ENCODE measurements at places on chromosomes 4 and X.

DNA sequence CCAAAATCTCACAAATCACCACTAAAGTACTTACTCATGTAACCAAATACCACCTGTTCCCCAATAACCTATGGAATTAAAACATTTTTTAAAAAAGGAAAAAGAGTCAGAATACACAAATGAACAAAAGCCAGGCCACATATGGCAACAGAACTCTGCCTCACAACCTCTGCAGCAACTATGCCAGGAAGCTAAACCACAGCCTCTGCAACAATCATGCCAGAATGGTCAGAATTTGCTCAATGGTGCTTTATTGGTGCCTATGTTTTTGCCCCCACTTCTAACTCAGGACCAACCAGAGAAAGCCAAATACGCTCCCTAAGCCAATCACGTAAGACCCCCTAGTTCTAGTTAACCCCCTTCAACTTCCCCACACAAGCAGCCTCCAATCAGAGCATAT lies 69.6 kb downstream of the HOPX start:
- DNase-seq = no peak

GRCh38 chr4:174999407-174999806 lies 81.2 kb downstream of the ADAM29 start:
- DNase-seq = no peak

DNA sequence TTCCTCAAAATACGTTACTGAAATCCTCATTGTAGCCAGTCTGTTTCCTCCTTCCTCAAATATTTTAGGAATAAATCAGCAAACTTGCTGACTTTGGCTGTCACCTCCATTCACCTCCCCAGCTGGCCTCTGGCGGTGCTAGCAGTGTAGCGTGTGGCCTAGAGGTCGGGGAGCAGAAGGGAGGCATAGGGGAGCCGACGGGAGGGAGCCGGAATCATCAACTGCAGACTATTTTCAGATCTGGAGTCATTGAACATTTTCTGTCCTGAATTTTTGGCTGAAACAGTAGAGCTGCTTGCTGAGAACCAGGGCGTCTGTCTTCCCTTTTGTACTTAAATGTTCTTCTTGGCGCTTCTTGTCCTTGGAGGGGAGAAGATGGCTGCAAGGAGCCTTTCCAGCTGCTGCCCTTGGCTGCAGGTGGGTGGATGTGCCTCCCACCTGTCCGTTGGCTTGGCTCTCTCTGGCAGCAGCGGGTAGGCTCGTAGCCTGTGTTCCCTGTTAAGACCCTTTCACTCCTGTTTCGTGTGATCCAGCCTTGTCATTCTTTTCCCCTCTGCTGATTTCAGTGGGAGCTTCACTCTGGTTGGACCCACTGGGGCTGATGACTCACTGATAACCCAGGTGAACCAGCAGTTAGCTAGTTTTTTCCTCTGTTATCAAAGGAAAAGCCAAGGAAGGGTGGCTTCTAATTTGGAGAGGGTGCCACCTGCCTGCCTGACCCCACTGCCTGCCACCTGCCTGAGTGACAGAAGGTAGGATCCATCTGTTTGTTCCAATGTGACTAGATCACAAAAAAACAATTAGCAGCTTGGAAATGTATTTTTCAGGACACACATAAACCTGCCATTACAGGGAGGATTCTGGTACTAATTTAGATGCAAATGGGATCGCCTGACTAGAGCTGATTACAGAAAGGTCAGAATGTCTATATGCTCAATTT lies 135.9 kb downstream of the GATB start:
- no peak for DNase-seq

GRCh38 chr4:16677001-16677944 lies 221.2 kb downstream of the LDB2 start:
- DNase-seq = no peak

GRCh38 chrX:66919280-66919832 lies 280.5 kb upstream of the EDA2R start:
- no peak for DNase-seq

GRCh38 chr4:89324671-89325070 lies 17.1 kb upstream of the GPRIN3 start:
- DNase-seq = no peak

DNA sequence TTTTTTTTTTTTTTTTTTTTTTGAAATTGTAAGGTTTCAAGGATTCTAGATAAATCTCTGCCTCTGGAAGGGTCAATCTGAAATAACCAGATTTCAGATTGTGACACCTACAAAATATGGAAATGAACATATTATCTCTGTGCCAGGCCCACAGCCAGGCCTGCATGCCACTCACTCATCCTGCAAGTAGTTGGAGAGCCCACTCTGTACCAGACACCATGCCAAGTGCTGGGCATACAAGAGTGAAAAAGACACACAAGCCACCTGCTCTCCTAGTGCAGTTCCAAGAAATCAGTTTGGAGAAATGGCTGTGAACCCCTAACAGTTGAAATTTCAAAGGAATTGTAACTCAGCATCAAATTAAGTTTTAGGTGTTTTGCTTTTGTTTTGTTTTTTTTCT lies 145.9 kb upstream of the NOCT start:
- DNase-seq = no peak

DNA sequence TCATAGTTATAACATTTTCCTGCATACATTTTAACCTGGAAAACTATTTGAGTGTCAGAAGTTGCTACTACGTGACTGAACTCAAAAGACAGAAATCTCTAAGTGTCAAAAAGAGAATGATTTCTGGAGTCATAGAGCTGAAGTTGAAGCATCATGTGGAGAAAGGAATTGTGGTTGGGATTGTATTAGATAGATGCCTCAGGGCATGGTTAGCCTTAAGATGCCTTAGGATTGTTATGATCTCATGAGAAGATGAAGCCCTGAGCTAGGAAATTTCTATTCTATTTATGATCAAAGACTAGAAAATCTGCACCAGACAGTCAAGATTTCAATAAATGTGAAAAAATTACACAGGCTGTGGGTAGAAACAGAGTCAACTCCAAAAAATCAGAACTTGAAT lies 20.2 kb downstream of the EPGN start:
- no peak for DNase-seq

DNA sequence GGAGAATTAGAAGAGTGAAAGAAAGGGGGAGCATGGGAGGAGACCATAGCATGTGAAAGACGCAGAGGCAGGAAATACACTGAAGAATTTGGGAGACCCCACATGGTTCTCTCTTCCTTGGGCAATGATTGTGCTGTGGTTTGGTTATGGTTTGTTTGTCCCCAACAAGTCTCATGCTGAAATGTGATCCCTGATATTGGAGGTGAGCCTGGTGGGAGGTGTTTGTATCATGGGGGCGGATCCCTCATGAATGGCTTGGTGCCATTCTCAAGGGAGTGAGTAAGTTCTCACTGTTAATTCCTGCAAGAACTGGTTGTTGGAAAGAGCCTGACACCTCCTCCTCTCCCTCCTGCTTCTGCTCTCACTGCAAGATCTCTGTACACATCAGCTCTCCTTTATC lies 78.6 kb upstream of the RAI2 start:
- no peak for DNase-seq

GRCh38 chr4:140326395-140326993 lies 47.0 kb upstream of the SCOC start:
- DNase-seq = no peak

GRCh38 chr4:114527637-114528036 lies 71.0 kb upstream of the UGT8 start:
- DNase-seq = no peak

DNA sequence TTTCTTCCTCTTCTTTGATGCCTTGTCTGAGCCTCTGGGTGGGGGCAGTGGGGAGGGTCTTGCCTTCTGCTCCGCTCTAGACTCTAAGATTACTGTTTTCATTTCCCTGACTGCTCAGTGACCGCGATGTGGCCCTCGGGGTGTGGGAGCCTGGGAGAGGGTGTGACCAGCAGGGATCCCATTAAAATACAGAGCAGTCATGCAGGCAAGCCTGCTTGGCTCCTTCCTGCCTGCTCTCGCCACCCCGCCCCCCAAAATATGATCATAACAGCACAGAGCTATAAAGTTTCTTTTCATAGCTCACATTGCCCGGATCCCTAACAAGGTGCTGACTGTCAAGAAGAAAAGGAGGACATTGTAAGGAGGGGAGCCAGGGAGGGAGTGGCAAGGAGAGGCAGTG lies 332.9 kb downstream of the RAB28 start:
- DNase-seq = no peak

DNA sequence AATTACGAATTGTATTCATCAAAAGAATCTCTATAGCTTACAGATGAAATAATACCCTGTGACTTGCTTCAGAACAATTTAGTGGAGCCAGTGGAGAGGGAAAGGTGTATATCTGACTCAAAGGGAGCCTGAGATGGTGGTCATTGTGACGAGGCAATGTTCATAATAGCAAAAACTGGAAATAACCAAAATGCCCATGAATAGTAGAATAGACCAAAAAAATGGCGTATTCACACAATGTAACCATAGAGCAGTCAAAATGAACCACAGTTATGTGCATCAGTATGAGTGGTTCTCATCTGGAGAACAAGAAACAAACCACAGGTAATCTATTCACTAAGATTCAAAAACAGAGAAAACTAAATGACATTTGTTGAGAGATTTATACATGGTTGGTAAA lies 125.3 kb upstream of the CLNK start:
- DNase-seq = no peak

DNA sequence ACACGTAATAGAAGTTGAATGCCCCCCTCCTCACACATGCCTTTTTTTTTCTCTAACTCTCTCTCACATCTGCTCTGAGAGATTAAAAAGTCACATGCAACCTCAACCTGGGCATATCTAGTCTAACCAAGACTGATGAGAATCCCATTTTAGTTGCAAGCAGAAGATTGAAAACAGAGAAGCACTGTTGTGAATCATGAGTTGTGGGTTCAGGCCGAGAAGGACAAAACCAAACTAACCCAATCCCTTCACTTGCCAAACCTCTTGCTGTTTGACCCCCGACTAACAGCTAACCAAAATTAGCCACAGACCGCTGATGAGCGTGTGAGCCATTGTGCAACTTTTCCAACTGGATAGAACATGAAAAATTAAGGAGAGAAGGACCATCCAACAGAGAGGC lies 31.8 kb downstream of the CXCL1 start:
- DNase-seq = no peak

- no peak for DNase-seq
Observed at GRCh38 chrX:42821803-42822443, 44.0 kb upstream of the PPP1R2C start.

- no peak for DNase-seq
Observed at GRCh38 chr4:122842392-122842791, 15.8 kb downstream of the FGF2 start.

- no peak for DNase-seq
Observed at GRCh38 chr4:78971776-78972175, 32.5 kb upstream of the PAQR3 start.

- no peak for DNase-seq
Observed at GRCh38 chrX:427812-428725, 41.4 kb upstream of the PPP2R3B start.

DNA sequence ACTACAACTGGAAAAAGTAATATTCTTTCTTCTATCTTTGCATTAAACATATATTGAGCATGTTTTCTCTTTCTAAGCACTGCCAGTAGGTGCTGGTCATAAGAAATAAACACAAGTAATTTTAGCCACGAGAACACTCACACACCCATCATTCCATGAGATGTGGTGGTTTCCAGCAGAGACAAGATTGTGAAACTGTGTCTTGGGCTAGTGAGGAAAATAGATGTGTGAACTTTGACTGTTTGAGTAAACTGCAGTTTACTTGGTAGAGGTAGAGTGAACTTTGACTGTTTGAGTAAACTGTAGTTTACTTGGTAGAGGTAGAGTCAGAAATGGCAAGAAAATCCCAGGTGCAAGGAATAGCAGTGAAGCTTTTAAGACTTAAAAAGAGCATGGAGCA lies 300.9 kb upstream of the HS3ST1 start:
- no peak for DNase-seq

DNA sequence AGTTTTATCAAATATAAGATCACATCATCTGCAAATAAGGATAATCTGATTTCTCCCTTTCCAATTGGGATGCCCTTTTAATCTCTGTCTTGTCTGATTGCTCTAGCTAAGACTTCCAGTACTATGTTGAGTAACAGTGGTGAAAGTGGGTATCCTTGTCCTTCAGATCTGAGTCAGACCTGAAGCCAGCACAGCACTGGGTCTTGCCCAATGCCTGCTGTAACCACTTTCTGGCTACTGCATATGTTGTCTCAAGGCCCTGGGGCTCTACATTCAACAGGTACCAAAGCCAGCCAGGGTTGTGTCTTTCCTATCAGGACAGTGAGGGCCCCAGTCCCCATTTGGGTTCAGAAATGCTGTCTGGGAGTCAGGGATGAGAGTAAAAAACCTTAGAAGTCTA lies 90.3 kb downstream of the CYSLTR1 start:
- no peak for DNase-seq

- no peak for DNase-seq
Observed at GRCh38 chr4:121484633-121485032, 103.8 kb upstream of the QRFPR start.

GRCh38 chr4:153522802-153523094 lies 56.6 kb downstream of the TMEM131L start:
- no peak for DNase-seq

- no peak for DNase-seq
Observed at GRCh38 chr4:182880387-182881356, 36.5 kb downstream of the DCTD start.

DNA sequence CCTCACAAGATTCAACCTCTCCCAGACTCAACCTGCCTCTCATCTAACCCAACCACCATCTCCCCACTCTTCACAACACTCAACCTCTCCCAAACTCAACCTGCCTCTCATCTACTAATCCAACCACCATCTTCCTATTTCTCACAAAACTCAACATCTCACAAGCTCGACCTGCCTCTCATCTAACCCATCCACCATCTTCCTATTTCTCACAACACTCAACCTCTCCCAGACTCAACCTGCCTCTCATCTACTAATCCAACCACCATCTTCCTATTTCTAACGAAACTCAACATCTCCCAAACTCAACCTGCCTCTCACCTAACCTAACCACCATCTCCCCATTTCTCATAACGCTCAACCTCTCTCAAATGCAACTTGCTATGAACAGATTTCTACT lies 29.8 kb downstream of the FAT1 start:
- DNase-seq = no peak

GRCh38 chr4:66034671-66035070 lies 364.4 kb upstream of the EPHA5 start:
- no peak for DNase-seq

- no peak for DNase-seq
Observed at GRCh38 chrX:7706032-7706431, 136.9 kb upstream of the VCX start.

- no peak for DNase-seq
Observed at GRCh38 chrX:136260776-136261175, 9.6 kb upstream of the MAP7D3 start.
